Activated CD8-positive, alpha-beta memory T cell treated with anti-CD3 and anti-CD28 coated beads, Interleukin-2, amount 10 ng/mL, durations not matched to agents 7 days and 5 days (primary cell): ENCODE measurements at places on chromosomes 1 and 21. TPM values are rescaled to one million over a fixed set of nuclear protein-coding genes. Genes with fewer than 3 reads are reported as not detected.

The TMEM52 gene
- not detected for total RNA-seq

The ADCY10 gene
- 0.32 TPM for total RNA-seq

The OR10J1 gene
- not detected for total RNA-seq

- H3K27ac ChIP-seq = no peak overlapping the region
- H3K27me3 ChIP-seq = peaks cover 11% of the 10 kb centered on the region
- H3K4me1 ChIP-seq = no peaks in the 10 kb centered on the region
- no peaks in the 10 kb centered on the region for H3K36me3 ChIP-seq
Measured at GRCh38 chr1:199522338-199522737, 505.2 kb upstream of the NR5A2 start.

GRCh38 chr21:45147473-45148315 is 73.3 kb downstream of the ADARB1 start:
- H3K36me3 ChIP-seq = no peaks in the 10 kb centered on the region
- DNase-seq = peak; percentile 36
- H3K4me1 ChIP-seq = peaks cover 23% of the 10 kb centered on the region
- H3K27ac ChIP-seq = no peak overlapping the region
- H3K4me3 ChIP-seq = no peak overlapping the region

DNA sequence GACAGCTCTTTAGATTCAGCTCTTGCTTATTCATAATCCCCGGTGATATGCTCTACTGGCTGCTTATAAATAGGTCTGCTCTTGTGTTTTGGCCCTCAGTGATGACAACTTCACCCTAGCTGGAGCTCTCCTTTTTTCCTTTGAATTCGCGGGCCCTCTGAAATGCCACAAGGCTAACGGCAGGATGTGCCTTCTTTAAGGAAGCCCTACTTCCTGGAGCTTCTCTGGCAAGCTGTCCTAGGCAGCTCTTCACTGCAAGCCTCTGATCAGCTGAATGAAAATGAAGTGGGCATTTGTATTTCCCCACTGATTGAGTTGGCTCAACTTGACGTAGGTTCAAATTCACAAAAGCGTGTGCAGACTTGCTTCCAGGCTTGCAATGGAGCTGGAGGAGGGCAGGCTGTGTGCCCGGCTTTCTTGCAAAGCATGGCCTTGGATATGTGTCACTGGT is 22.2 kb downstream of the SGIP1 start:
- no peaks in the 10 kb centered on the region for H3K4me1 ChIP-seq
- no peaks in the 10 kb centered on the region for H3K36me3 ChIP-seq
- DNase-seq = no peak
- H3K4me3 ChIP-seq = no peak overlapping the region
- peaks cover 35% of the 10 kb centered on the region for H3K27me3 ChIP-seq
- H3K27ac ChIP-seq = no peak overlapping the region

- H3K27me3 ChIP-seq = no peaks in the 10 kb centered on the region
- H3K4me3 ChIP-seq = peak overlapping the region; percentile 95
- DNase-seq = peak; percentile 82
- peaks cover 62% of the 10 kb centered on the region for H3K36me3 ChIP-seq
- peaks cover 71% of the 10 kb centered on the region for H3K4me1 ChIP-seq
- peak overlapping the region; percentile 100 for H3K27ac ChIP-seq
Measured at GRCh38 chr1:156813750-156814570, 2.7 kb downstream of the SH2D2A start.

DNA sequence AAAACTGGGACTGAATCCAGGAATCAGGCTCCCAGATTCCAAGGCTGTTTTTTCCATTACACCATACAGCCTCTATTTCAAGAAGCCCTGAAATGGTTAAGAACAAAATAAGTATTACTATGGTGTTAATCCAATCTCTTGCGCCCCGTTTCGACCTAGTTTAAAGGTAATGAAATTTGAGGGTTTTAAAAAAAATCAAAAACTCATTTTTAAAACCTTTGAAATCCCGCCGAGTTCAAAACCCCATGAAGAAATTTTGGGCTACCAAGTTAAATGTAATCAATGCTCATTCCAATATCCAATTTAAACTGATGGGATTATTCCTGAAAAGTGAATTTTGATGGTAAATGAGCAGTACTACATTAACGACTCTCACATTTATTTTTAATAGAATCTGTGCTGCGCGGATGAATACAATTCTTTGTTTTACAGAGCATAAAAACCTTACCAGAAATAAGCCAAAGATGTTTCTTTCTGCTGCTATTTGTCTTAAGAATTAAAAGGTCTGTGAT is 767 bp upstream of the EGLN1 start:
- H3K27ac ChIP-seq = peak overlapping the region; percentile 91
- peaks cover 24% of the 10 kb centered on the region for H3K27me3 ChIP-seq
- peak overlapping the region; percentile 78 for H3K4me3 ChIP-seq
- DNase-seq = no peak
